NCI-H146 (cell line): ENCODE measurements at places on chromosomes 7 and 10.

GRCh38 chr7:158730383-158731346 lies 26.1 kb upstream of the NCAPG2 start:
- DNase-seq = no peak

- no peak for DNase-seq
Measured at GRCh38 chr10:76404531-76404930, 973.1 kb downstream of the LRMDA start.

- DNase-seq = peak; percentile 20
Measured at GRCh38 chr10:77563638-77564270, 73.9 kb downstream of the KCNMA1 start.

DNA sequence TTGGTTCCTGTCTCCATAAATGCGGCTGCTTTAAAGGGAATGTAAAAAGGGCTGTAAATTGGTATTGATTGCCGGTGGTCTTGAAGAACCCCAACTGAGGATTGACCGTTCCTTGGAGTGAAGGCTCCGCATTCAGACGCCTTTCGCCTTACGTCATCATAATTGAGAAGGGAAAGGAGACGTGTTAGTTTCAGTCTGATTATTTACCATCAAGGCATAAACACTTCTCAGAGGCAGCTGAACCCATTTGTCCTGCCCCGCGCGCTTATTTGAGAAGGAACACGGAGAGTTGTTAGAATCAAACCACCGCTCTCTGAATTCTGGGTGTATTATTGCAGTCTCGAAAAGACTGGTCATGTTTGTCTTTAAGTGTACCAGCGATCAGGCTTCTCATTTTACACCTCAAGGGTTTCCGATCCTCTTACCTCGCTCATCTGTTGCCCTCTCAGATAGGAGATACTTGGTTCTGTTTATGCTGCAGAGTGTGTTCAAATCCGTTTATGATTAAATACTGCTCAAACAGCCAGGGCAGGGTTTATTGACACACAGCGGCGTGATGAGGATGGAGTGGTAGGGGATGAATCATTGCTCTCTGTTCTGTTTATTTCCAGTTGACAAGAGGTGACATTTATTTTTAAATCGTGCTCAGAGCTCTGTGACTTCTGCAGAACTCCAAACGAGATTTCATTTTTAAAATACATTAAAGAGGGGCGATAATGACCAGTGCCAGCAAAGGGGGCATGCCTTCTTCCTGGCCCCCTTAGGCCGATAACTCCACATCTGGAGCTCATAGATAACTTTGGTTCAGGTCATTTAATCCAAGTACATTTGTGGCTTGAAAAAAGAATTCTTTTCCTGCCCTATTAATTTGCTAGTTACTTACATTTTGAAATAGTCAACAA lies 30.4 kb downstream of the FOXK1 start:
- no peak for DNase-seq

GRCh38 chr7:12865593-12865992 lies 178.2 kb downstream of the ARL4A start:
- no peak for DNase-seq
